Fibroblast of the aortic adventitia (primary cell): ENCODE measurements at places on chromosomes 13 and 19. TPM values are rescaled to one million over a fixed set of nuclear protein-coding genes. Genes with fewer than 3 reads are reported as not detected.

DNA sequence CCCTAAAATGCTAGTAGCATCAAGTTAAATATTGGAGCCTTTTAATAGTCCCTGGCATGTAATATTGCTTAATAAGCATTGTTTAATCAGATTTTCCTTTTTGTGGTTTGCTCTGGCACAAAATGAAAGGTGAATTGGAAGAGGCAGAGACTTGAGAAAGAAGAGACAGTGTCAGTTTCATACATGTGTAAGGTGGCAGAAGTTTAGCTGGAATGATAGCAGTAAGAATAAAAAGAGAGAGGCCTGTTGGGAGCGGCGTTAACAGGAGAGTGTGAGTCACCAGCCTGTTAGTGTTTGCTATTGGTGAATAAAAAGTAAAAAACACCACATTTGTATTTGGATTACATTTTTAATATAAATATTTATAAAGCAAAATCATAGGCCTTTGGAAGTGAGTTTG lies 145.3 kb downstream of the PDS5B start:
- peak; percentile 18 for DNase-seq

GIPR gene
- total RNA-seq, result 0.57 TPM in 1 of 2 replicates, not detected in the other

C19orf33 gene
- total RNA-seq, result 0.45 and 1.7 TPM in 2 replicates

DNA sequence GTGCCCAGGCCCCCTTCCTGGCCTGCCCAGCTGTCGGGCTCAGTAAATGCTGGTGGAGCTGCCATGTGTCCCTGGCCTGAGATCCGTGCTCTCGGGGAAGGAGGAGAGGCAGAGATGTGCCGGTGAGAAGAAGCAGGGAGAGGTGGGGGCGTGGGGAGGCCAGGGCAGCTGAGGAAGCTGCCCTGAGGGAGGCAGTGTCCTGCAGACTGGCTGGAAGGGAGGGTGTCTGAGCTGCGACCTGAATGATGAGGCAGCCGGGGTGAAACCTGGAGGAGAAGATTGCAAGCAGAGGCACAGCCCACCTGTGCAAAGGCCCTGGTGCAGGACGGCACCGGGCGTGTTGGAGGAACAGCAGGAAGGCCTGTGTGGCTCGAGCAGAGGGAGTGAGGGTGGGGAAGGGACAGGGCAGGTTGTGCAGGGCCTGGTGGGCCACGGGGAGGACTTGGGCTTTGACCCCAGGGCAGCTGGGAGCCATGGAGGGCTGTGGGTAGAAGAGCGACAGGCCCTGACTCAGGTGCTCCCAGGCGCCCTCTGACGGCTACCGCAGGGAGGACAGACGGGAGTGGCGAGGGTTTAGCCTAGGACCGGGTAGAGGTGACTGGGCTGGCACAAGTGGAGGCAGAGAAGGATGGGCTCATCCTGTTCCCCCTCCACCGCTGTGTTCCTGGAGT lies 14.0 kb upstream of the CELF5 start:
- peak; percentile 9 for DNase-seq

- no peak for DNase-seq
Measured at GRCh38 chr19:6138066-6138465, 2.6 kb downstream of the ACSBG2 start.

DNA sequence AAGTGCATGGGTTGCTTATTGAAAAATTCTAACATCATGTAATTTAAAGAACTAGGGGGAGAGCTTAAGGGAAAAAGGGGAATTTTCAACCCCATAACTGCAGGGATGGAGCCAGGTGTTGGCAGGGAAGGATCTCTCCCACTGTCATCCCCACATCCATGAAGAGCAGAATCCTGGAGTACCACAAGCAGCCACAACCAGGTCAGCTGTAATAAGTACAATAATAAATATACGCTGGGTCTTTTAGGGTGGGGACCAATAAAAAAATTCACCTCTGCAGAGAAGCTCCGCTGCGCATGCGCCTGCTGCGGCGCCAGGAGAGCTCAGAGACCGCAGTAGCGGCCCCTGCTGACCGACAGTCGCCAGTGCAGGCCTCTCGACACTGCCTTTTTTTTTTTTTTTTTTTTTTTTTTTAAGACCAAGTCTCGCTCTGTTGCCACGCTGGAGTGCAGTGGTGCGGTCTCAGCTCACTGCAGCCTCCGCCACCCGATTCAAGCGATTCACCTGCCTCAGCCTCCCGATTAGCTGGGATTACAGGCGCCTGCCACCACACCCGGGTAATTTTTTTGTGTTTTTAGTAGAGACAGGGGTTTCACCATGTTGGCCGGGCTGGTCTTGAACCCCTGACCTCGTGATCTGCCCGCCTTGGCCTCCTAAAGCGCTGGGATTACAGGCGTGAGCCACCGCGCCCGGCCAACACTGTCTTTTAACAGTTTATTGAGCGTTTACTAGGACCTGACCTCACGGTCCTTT lies 2.5 kb upstream of the EEF2 start:
- DNase-seq, result peak; percentile 88

DNA sequence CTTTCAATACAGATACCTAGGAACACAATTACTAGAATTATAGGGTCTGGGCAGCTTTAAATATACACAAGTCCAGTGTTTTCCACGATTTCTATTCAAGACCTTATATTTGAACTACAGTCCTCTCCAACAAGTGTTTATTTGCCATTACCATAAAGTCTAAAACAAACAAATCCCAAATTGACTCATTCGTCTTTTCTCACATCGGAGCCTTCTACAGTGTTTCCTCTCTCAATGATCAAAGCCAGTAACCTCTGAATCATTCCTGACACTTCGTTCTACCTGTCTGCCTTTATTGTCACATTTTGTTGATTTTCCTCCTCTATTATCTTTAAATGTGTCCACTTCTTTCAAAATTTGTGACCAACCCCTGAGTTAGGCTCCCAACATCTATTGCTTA lies 1356.5 kb upstream of the SLC10A2 start:
- no peak for DNase-seq

- DNase-seq, result no peak
Measured at GRCh38 chr19:42282819-42283187, 13.8 kb downstream of the CIC start.

DNA sequence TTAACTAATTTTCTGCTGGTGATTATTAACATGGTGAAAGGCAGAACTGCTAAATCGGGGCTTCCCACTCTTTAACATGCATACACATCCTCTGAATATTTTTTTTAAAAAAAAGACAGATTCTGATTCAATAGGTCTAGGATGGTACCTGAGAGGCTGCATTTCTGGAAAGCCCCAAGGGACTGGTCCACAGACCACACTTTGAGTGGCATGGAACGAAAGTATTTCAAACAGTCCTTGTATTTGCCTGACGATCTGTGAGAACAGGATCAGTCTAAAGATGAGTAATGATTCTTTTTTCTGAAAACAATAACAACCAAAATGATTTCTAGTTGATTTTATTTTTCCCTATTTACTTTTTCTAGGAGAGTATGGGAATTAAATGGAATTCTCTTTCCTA lies 16.7 kb upstream of the SPART start:
- DNase-seq, result no peak

ZNF665 gene
- total RNA-seq, result 2.4 and 2.9 TPM in 2 replicates

DNA sequence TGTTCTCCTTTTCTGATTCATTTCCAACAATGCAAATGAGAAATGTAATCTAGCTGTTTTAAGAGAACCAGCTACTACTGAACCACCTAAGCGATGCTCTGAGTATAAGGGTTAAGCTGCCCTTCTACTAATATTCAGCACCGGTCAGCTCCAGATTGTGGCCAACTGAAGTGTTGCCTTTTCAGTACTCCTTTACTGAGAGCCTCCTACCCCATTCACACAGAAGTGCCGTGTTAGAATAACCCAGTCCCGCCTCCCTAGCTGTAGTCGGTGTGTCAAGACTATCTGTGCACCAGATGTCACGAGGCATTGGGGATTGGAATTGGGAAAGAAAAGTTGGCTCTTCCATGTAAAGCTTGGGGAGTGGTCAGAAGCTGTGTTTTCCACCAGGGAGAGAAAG lies 45.4 kb downstream of the FAM124A start:
- DNase-seq, result no peak
